ENCODE measurements at places on chromosomes 13 and 19.
A peak's percentile ranks its signal among the peaks of the same experiment; 100 is the strongest.

DNA sequence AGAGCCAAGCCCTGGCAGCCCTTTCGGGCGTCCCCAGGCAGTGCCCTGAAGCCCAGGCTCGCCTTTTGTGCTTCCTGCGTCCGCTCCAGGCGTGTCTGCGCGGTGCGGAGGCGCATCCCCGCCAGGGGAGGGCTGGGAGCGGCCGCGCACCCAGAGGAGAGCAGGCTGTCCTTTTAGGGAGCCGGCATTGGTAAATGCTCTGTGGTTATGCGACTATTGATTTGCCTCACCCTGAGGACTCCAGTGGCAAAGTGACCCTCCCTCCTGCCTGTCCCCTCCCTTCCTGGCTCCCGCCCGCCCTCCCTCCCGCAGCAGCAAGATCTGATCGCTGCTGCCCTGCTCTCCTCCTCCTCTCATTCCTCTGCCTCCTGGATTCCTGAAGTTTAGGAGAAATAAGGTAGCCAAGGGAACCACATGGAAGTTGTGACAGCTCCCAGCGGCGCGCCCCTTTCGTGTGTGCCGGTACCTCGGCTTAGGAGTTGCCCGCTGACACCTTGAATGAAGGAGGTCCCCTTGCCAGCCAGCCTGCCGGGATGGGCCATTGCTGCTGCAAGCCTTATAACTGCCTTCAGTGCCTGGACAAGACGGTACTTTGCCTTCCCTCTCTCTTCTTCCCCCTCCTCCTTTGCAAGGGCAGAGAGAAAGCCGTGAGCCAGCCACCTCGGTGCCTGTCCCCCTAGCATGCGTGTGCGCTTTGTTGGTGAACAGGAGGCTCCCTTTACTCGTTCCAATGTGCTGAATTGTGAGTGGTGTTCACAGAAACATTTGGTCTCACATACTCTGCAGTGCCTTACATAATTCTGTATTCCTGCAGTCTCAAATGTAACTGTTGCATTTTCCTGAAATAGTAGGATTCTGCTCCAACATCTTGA, 166.9 kb downstream of the SLC7A1 start:
- no peak for DNase-seq

GRCh38 chr19:19140476-19140875, 2.2 kb upstream of the TMEM161A start:
- no peak for DNase-seq

- no peak for DNase-seq
These were observed 10.6 kb downstream of the CAPN12 start for GRCh38 chr19:38733493-38734175.

DNA sequence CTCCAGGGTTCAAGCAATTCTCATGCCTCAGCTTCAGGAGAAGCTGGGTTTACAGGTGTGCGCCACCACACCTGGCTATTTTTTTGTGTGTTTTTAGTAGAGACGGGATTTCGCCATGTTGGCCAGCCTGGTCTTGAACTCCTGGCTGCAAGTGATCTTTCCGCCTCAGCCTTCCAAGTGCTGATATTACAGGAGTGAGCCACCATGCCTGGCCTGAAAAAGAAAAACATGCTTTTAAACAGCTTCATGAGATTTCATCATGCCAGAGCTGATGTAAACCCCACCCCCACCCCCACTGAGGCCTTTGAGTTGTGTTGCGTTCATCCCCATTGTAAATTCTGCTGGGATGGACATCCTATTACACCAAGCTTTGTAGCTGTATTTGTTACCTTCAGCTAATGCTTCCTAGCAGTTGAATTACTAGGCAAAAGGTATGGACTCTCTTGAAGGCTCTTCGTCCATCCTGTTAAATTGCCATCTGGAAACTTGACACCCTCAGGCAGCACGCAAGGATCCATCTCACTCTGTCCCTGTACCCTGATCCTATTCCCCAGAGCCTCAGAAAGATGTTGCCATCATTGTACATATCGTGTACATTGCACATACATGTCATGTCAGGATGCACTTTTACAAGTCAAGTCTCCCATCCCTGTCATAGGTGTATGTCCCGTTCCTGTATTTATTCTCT, 47.3 kb downstream of the NFIX start:
- no peak for DNase-seq

DNA sequence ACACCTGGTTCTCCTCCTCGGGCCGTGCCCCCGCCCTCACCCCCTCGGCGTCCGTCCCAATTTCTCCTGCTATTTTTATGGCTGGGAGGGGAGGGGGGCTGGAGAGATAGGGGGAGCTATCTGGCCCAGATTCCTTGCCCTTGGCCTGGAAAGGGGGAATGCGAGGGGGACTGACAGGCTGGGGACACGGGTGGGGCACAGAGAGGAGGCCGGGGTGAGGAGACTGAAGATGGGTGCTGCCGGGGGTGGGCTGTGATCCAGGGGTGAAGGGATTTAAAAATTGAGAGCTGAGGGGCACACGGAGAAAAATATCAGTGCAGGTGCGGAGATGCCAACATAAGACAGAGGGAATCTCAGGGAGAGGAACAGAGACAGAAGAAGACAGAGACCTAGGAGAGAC, 2.3 kb downstream of the PRKCG start:
- DNase-seq: no peak

GRCh38 chr13:25902891-25903341, 148.9 kb downstream of the SHISA2 start:
- DNase-seq: no peak

GRCh38 chr13:102718746-102719145, 23.9 kb upstream of the METTL21C start:
- no peak for DNase-seq

DNA sequence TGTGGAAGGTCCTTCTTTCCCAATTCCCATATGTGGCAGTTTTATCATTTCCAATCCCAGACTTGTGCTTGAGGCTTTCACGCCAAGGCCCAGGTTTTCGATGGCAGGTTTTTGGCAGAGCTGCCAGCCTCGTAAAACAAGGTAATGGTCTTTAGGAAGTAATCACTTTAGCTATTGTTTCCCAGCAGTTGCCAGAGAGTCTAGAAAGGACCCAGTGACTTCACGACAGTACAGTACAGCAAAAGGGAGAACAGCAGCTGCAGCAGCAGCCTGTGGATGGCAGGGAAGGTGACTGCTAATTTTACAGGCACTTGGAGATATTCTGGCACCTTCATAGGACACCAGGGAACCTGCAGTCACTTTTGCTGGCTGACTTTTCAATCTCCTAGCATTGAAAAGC, 291.6 kb upstream of the MAB21L1 start:
- DNase-seq: no peak

DNA sequence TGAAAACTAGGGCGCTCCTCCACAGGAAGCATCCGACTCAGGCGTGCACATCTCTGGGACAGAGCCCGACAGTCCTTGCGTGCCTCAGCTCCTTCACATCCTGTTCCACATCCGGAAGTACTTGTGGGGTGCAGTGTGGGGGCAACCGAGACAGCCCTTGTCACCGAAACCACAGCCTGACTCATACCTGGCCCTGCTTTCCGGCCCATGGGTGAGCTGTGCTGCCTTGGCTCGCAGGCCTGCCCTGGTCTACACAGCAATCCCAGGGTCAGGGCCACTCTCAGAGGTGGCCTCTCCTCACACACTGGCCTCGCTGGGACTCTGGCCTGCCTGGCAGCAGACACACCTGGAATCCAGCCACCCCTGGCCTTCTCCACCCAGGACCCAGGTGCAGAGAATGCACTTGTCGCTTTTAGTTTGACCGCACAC, 100.4 kb downstream of the STK24 start:
- DNase-seq: peak; percentile 90

DNA sequence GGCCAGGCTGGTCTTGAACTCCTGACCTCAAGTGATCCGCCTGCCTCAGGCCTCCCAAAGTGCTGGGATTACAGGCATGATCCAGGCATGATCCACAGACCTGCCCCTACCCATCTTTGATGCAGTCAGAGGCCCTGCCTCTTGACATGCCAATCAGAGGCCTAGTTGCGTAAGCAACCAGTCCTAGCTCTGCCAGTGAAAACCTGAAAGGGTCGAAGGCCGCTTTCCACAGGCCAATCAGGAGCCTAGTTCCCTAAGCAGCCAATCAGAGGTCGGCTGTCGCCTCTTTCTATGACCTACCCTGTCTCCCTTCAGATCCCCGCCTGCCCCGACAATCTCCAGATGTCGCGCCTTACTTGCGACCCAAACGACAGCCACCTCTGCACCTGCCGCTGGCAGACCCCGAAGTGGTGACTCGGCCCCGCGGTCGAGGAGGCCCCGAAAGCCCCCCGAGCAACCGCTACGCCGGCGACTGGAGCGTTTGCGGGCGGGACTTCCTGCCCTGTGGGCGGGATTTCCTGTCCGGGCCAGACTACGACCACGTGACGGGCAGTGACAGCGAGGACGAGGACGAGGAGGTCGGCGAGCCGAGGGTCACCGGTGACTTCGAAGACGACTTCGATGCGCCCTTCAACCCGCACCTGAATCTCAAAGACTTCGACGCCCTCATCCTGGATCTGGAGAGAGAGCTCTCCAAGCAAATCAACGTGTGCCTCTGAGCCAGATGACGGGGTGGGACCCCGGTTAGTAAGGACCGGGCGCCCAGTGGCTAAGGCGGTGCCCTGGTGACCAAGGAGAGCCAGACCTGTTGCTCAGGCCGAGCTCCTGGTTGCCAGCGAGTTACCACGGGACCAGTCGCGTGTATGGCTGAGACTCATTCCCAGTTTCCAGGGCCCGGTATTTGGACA, 6.3 kb downstream of the SYDE1 start:
- no peak for DNase-seq

- DNase-seq: no peak
These were observed 46.8 kb downstream of the LATS2 start for GRCh38 chr13:21014502-21015170.

- peak; percentile 17 for DNase-seq
These were observed 9.8 kb upstream of the SIGLEC8 start for GRCh38 chr19:51467864-51468544.

DNA sequence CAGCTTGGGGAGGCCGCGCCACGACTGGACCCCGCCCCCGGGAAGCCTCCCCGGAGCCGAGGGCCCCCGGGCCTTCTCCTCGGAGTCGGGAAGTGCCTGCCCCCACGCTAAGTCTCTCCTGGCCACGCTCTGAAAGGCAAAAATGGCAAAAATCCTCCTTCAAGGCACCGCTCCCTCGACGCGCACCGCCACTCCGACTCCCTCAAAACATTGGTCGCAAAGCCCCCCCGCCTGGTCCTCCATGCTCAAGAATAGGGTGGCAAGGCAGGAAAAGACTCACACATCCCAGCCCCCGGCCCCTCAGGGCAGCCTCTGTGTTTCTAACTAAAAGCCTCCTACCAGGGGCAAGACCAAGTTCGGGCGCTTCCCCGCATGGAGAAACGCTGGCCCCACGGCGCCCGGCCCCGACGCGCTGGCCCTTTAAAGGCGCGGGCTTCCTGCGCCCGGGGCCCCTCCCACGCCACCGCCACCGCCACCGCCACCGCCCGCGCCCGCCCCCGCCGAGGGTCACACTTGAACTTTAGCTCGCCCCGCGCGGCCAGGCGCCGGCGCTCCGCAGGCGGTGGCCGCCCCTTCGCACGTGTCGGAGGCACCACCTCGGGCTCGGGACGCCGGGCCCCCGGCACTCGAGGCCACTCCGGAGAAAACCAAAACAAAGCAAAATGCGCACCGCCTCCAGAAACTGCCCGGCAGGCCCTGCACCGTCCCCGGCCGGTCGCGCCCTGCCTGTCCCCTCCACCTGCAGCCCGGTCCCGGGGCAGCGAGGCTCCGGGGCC, 1.9 kb downstream of the FOXO1 start:
- DNase-seq: peak; percentile 77

- no peak for DNase-seq
These were observed 181.5 kb downstream of the POSTN start for GRCh38 chr13:37417060-37417441.

DNA sequence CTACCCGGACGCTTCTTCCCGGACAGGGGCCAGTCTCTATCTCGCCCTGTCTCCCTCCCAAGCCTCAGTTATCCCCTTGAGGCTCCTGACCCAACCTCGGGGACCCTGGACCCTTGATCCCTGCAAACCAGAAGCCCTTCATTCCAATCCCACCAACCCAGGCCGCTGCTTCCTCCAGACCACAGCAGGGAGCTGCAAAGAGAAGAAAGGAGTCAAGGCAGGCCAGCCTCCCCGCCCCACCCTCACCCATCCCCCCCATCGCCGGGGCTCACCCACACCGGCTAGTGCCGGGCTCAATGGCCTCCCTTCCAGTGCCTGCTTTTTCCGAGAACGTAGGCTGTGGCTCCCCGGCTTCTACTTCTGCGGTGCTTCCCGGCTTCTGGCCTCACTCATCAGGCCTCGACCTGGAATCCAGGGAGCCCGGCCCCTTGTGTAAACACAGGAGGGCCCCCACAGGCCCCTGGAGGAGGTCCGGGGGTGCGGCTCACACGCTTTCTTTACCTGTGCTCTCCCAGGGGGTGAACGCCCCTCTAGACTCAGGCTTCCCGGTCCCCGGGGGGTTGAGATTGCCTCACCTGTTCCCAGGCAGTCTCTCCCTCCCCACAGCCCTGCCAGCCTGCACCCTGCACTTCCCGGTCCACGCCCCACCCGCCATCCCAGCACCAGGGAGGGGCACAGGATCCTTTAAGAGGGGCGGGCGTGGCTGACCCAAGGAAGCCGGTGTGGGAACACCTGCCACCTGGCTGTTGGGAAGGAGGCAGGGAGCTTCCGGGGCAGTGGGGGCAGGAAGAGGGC, at the start of gene FAM83E:
TSS of gene FAM83E (minus strand) at position 641 of the 795 bp plus-strand sequence. CDS start 1,704 bp downstream, outside the sequence.
- DNase-seq: no peak

DNA sequence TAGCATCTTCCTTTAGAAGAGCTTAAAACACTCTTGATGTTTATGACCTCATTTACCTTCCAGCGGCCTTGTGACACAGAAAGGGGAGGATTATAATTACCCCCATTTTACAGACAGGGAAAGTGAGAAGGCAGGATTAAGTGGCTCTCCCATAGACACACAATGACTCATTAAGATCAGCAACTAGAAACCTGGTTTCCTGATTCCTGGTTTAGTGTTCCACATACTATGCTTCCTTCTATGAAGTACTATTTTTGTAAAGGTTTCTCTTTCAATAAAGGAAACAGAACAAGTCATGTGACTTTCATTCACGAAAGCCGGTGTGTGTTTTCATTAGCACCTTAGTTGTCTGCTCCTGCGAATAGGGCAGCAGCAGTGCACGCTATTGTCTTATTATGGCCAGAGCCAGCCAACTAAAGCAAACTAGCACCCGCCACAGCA, 8.3 kb downstream of the IRS2 start:
- no peak for DNase-seq

- no peak for DNase-seq
These were observed 29.8 kb upstream of the PABPC3 start for GRCh38 chr13:25065974-25066770.

DNA sequence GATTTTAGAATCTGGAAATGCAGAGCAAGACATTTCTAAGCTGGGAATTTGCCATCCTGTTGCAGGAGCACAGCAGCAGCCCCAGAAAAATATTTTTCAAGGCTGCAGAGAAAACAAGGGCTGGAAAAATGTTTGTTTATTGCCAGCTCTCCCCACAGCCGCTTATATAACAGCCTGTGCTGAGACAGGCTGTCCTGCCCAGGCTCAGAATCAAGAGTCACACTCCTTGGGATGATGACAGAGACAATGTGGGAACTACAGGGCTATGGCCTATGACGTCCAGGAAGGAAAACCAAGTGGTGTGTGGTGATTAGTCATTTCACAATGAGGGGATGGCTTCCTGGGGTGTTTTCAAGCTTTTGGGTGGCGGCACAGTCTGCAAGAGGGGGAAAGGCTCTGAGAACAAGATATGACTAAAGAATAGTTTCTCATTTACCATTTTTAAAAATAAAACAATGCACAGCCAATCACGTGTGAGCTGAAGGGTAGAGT, 136.3 kb upstream of the SERP2 start:
- DNase-seq: peak; percentile 43
